Astrocyte of the spinal cord (primary cell): ENCODE measurements at places on chromosomes 7 and 10.

DNA sequence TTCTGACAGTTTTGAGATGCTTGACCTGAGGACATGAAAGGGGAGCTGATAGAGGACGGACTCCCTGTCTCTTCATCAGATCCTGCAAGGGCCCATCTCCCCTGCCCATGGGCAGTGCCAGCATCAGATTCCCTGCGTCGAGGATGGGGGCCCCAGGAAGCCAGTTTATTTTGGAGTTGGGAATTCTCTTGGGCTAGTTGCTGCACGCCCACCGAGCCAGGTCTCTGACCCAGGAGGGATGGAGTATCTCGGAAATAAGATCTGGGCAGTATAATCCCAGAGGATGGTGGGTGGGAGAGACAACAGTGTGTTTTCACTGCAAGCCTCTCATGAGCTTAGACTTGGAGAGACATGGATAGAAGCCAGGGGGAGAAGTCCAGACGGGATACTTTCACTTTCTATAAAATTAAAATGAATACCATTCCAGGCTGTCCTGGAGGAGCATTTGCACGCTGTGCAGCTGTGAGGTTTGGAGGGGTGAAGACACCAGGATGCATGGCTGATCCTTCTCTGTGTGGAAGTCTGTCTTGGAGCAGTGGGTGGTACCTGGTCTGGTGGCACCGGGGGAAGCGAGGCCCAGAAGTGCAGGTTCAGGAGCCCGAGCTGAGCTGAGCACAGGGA, 25.8 kb downstream of the DOCK1 start:
- DNase-seq: peak; percentile 45

GRCh38 chr7:417973-418601, 101.6 kb downstream of the PDGFA start:
- DNase-seq: no peak

DNA sequence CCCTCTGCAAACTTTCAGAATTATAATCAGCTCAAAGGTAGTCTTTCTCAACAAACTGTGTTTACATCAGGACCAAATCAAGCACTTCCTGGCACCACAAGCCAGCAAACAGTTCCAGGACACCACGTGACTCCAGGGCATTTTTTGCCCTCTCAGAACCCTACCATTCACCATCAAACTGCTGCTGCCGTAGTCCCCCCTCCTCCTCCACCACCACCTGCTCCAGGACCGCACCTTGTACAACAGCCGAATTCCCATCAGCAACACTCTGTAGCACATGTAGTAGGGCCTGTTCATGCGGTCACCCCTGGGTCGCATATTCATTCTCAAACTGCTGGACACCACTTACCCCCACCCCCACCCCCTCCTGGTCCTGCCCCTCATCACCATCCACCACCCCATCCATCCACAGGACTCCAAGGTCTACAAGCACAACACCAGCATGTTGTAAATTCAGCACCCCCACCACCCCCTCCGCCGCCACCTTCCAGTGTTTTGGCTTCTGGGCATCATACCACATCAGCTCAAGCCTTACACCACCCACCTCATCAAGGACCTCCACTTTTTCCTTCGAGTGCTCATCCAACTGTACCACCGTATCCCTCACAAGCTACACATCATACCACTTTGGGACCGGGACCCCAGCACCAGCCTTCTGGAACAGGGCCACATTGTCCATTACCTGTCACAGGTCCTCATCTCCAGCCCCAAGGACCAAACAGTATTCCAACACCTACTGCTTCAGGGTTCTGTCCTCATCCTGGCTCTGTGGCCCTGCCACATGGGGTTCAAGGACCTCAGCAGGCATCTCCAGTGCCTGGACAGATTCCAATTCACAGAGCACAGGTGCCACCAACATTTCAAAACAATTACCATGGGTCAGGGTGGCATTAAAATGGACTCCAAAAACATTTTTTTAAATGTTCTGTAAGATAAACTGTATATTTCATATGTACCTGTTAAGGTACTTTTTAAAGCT, 98.7 kb downstream of the KMT2E start:
- no peak for DNase-seq

- no peak for DNase-seq
Measured at GRCh38 chr10:12602521-12602920, 253.2 kb downstream of the CAMK1D start.

GRCh38 chr10:113788604-113789083, 37.2 kb downstream of the PLEKHS1 start:
- peak; percentile 95 for DNase-seq

- no peak for DNase-seq
Measured at GRCh38 chr10:48252354-48252650, 22.2 kb downstream of the FRMPD2 start.

GRCh38 chr7:34108165-34108564, 202.8 kb downstream of the BMPER start:
- peak; percentile 9 for DNase-seq

- DNase-seq: no peak
Measured at GRCh38 chr7:111919164-111919563, 287.0 kb downstream of the DOCK4 start.

- DNase-seq: no peak
Measured at GRCh38 chr10:86267286-86268195, 99.1 kb downstream of the GRID1 start.

- no peak for DNase-seq
Measured at GRCh38 chr10:69492091-69492745, 41.0 kb downstream of the TSPAN15 start.

DNA sequence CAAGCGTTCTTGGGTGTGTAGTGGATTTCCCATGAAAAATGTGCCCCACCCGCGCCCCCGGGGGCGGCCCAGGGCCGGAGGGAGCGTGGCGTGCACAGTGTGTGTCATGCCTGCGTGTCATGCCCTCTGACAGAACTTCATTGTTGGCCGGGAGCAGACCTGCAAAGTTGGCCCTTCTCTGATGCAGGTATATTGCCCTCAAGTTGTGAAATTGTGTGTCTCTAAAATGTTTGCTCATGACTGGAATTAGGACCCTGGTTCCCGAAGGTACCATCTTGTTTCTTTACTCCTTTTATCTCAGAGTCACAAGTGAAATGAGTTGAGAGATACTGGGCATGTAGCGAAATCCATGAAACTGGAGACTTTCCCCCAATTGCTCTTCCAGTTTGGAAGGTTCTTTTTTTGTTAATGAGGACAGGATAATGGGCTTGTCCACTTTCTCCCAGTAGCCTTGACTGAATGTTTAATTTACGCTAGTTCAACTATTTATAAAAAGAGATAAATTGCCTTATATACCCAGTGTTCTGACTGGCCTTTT, 26.2 kb downstream of the ADK start:
- DNase-seq: no peak

- DNase-seq: no peak
Measured at GRCh38 chr10:103947799-103948516, 19.0 kb upstream of the SLK start.
